ENCODE measurements at places on chromosomes 16 and 17.

DNA sequence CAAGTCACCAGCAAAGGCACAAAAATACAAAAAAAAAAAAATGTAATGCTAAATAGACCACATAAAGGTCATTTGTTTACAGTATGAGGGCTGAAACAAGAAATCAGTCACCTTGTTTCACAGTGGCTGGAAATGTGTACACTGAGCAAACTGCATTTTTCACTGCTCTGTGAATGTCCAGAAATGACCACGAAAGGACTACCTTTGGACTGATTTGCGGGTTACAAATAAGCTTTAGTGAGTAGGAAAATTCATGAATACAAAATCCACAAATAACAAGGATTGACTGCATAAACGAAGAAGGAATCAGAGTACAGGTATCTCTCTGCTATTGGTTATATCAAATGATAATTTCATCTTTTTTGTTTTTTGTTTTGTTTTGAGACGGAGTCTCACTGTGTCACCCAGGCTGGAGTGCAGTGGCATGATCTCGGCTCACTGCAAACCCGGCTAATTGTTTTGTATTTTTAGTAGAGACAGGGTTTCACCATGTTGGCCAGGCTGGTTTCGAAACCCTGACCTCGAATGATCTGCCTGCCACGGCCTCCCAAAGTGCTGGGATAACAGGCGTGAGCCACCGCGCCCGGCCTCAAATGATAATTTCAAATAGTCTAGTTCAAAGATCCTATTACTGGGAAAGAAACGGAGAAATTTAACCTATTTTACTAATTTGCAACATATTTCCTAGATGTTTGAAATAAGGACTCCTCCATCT is 30.5 kb downstream of the CYTH1 start:
- DNase-seq = no peak

DNA sequence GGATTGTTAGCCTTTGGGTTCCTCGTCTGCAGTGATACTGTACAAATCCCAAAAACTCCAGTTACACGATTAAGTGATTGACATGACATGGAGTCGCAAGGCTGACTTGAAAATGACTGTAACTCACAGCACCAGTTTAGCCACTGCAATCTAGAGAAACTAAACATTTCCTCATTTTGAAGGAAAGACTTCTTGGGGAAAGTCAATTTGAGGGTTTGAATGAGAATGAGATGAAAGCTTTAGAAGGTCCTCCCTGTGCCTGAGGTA is 4.8 kb downstream of the BANP start:
- no peak for DNase-seq

GRCh38 chr16:24734382-24734781 is 4.9 kb downstream of the TNRC6A start:
- DNase-seq = no peak

GRCh38 chr17:33803199-33803685 is 451.8 kb upstream of the CCL2 start:
- no peak for DNase-seq

- DNase-seq = no peak
Observed at GRCh38 chr17:58985971-58986370, 120.7 kb downstream of the TRIM37 start.

- no peak for DNase-seq
Observed at GRCh38 chr16:50884066-50884860, 142.4 kb downstream of the CYLD start.

- DNase-seq = no peak
Observed at GRCh38 chr17:52546990-52547389, 388.5 kb upstream of the CA10 start.

DNA sequence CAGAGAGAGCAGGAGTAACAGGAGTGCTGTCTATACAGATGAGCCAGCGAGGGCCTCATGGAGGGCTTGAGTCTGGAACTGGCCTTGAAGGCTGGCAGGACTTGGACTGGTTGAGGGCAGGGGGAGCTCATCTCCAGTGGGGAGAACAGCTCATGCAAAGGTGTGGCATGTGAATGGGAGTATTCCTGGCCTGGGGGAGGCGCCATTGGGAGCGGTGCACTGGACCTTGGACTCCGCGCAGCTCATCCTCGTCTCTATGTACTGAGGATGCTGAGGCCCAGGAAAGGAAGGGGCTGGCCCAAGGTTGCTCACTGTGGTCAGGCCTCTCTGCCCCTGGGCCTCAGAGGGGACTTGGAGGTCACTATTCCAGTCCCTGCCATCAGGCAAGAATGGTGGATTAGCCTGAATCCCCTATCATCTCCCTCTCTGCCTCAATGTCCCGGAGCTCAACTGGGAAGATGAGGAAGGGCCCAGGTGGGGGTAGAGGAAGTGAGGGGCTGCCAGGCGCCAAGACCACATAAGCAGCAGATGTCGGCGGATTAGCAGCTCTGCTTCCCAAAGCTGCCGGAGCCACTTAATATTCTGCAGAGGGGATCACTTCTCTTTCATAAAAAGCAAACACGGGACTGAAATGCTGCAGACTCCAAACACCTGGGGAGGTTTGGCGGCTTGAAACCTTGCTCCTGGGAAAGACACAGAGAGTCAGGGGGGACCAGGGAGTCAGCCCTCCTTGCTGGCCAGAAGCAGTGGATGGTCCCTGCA is 88.9 kb downstream of the SDK2 start:
- no peak for DNase-seq

GRCh38 chr16:29825145-29826044 is 5.1 kb downstream of the MVP start:
- DNase-seq = no peak

DNA sequence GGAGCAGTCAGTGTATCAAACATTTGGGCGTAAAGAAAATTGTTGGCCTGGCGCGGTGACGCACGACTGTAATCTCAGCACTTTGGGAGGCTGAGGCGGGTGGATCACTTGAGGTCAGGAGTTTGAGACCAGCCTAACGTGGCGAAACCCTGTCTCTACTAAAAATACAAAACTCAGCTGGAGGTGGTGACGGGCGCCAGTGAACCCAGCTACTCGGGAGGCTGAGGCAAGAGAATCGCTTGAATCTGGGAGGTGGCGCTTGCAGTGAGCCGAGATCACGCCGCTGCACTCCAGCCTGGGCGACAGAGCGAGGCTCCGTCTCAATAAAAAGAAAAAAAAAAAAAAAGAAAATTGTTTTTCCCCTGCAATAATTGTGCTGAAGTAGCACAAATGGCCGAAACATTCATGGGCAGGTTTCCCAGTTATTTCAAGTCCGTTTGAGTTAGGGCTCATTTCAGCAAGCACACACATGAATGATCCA is 1.4 kb downstream of the GCSH start:
- DNase-seq = no peak

DNA sequence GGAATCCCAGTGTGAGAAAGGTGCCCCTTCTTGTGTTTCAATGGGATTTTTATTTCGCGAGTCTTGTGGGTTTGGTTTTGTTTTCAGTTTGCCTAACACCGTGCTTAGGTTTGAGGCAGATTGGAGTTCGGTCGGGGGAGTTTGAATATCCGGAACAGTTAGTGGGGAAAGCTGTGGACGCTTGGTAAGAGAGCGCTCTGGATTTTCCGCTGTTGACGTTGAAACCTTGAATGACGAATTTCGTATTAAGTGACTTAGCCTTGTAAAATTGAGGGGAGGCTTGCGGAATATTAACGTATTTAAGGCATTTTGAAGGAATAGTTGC is 567 bp downstream of the UBB start:
- no peak for DNase-seq

- no peak for DNase-seq
Observed at GRCh38 chr17:81832608-81833159, 407 bp downstream of the MCRIP1 start.

DNA sequence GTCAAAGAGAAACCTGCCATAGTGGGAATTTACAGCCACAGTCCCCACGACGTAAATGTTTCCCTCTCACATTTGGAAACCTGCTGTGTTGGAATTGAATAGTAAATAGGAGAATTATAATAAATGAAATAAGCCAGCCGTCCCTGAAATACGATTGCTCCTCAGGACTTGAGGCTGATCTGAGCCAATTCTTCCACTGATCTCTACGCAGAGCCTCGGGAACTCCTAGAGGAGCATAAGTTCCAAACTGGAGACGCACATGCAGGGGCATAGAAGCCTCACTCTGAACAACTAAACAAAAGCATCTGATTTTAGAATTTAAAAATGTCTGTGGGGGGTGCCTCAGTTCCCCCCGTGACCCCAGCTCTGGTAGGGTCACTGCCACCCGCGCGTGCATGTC is 10.2 kb upstream of the TEX19 start:
- no peak for DNase-seq

DNA sequence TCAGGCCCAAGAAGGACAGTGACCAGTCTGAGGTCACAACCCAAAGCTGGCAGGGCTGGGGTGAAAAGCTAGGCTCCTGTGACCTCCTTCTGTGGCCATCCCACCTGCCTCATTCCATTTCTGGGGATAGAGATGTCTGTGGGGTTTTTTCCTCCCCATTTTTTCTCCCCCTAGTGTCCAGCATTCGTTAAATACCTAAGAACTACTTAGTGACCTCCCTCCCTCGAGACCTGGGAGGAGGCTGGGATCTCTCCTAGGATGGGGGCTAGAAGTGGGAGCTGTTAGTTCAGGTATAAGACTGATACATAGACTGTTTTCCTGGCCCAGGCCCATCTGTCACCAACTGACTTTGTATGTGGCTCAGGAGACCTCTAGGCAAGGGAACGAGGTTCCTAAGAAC is 20.5 kb upstream of the STAC2 start:
- DNase-seq = no peak

DNA sequence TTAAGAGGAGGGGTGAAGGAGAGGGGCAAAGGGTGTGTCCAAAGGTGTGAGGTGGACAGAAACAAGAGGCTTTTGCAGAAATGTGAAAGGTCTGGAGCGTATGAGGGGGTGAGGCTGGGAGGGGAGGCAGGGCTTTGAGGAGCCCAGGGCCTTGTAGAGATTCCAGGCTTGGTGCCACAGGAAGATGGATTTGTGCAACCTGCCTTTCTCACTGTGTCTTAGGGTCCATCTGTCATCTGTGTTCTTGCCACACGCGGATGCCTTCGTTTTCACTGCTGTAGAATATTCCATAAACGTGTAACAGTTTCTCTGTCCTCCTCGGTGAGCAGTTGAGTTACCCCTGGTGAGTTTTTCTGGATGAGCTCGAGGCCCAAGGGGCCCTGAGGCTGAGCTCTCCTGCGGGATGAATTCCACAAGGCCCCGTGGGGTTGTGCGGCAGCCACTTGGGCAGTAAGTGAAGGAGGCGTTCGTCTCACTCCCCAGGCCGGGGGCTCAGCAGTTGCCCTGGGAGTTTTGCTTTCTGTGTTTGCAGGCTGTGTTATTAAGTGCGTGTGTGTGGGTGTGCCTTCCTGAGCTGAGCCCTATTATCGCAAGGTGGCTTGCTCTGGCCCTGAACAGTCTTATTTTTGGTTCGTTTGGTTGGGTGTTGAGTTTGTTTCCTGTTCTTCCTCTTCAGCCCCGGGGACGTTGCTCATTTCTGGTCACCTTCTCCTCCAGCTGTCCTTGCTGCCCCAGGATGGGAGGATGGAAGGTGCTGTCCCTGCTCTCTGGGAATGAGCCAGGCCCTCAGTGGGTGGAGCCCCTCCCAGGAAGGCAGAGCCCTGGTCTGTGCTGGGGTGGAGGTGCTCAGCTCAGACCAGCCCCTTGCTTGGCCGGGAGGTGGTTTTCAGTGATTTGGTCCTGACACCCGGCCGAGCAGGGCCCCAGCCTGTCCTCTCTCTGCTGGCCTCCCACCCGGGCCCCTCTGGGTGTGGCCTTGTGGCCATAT is 28.4 kb downstream of the BAIAP2 start:
- no peak for DNase-seq

GRCh38 chr17:48597778-48598631 is 4.4 kb upstream of the HOXB5 start:
- DNase-seq = no peak

DNA sequence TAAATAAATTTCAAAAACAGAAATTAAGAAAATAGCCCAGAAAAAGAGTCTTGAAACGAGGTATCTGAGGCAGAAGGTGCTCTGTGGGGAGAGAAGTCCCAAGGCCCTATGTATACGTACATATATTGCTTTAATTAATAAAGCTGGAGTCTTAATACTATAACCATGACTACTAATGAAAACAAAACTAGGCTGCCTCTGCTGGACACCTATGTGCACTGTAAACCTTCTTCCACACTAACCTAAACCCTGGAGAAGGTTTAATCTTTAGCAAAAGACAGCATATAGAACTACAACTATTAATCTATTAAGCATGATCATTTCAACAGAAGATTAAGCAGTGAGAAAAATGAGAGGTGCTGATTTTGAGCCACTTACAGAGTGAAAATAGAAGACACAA is 153.9 kb upstream of the C17orf78 start:
- DNase-seq = no peak

- DNase-seq = no peak
Observed at GRCh38 chr17:61764846-61765245, 98.5 kb downstream of the BRIP1 start.

GRCh38 chr17:79295307-79295706 is 220.7 kb downstream of the ENGASE start:
- DNase-seq = no peak

DNA sequence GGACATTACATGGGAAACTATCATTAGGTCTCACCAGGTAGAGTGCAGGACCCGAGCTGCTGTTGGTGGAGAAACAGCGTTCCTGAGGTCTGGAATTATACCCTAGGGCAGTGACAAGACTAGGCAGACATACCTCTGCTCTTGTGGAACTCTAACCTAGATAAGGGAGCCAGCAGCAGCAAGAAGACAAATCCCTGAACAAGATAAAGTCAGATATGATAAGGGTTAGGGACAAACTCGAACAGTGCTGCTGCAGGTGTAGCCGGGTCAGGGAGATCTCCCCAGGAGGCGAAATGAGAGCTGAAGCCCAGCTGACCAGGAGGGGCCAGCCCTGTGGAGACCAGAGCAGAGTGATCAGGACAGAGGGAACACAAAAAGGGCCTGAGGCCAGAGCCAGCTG is 34.7 kb downstream of the ARSG start:
- DNase-seq = no peak

DNA sequence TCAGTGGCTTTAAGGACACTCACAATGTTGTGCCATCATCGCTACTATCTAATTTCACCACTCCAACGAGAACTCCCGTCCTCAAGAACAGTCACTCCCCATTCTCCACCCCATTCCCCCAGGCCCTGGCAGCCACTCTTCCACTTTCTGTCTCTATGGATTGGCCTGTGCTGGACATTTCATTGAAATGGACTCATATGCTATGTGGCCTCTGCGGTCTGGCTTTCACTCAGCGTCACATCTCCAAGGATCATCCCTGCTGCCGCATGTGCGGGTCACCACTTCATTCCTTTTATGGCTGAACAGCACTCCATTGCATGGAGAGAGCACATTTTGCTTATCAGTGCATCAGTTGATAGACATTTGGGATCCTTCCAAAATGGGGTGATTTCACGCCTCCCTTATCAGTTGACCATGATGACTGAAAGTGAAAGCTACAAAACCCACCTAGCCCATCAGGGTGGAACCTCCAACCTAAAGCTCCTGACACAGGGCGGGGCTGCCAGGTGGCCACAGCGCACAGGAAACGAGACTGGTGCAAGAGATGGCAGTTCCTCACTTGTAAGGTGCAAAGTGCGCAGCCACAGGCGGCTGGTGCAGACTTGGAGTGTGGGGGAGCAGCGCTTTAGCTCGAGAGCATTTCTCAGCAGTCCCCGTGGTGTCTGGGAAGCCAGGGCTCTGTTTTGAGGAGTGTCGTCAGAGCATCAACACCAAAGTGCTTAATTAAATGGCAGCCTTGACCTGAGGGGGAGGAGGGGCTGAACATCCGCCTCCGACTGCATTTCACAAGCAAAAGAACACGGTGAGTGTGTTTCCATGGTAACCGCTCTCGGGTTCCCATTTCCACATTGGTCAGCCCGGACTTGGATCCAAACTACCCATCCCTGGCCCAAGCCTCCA is 23.8 kb downstream of the COTL1 start:
- no peak for DNase-seq

Data from cortex of kidney (tissue), 1 donor.